Activated CD4-positive, alpha-beta T cell treated with anti-CD3 and anti-CD28 coated beads, Interleukin-2, amount 10 ng/mL, durations not matched to agents 7 days and 5 days (primary cell): ENCODE measurements at places on chromosomes 3 and 15.

GRCh38 chr15:73482166-73482565 is 39.2 kb downstream of the REC114 start:
- DNase-seq, result no peak

DNA sequence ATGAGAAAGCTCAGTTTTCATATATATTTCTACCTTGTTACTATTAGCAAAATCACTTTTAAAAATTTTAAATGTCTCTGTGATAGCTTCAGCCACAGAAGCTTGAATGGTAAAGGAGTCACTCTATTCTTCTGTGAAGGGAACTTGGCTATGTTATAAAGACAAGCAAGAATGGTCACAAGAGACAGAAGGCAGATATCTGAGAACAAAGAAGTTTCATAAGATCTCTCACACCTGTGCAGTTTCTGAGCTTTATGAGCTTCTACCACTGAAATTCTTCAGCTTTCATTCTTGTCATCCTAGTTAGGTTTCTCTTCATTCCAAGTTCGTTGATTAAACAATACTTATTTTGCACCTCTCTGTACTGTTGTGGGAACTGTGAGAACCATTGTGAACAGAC is 853.4 kb downstream of the IGSF11 start:
- DNase-seq, result no peak

DNA sequence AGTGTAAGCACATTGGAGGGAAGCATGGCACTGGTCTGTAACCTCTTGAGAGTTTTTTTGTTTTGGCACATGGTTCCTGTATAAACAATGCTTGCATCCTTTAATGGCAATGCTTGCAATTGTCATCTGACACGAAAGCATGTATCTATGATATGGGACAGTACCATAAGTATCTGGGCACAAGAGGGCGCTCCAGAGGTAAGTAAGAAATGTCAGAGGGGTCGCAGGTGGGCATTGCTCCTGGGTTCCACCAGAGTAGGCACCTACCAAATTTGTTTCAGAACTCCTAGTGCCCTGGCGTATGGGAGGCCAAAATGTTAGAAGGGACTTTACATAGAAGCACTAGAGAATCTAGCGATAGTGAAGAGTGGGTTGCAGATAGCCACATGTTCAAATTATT is 58.7 kb upstream of the BCHE start:
- DNase-seq, result no peak

DNA sequence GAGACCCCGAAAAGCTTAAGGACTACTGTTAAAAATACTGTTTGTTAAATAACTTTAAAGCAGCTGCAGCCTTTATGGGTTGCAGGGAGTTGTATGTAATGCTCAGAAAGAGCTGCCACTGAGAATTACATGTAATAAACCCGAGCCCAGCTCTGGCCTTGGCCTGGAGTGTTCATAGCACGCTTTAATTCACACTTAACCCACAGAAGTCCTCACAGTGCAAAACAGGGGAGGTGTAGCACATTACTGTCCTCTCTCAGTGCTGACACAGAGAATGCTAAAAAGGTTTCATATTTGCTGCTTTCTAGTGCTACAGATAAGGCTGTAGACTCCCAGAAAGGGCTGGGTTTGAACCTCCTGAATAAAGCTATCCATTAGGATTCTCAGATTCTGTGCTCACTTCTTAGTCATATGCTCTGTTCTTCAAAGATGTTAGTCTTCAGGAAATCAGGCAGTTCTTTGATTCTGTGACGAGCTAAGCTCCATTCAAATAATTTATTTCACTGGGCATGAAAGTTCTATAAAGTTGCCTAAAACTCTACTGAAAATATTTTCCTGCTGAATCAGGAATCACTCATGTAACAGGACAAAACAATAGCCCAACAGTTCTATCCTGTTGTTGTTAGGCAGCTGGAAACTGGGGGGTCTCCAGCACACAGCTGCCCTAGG is 108.0 kb downstream of the SENP2 start:
- DNase-seq, result no peak

DNA sequence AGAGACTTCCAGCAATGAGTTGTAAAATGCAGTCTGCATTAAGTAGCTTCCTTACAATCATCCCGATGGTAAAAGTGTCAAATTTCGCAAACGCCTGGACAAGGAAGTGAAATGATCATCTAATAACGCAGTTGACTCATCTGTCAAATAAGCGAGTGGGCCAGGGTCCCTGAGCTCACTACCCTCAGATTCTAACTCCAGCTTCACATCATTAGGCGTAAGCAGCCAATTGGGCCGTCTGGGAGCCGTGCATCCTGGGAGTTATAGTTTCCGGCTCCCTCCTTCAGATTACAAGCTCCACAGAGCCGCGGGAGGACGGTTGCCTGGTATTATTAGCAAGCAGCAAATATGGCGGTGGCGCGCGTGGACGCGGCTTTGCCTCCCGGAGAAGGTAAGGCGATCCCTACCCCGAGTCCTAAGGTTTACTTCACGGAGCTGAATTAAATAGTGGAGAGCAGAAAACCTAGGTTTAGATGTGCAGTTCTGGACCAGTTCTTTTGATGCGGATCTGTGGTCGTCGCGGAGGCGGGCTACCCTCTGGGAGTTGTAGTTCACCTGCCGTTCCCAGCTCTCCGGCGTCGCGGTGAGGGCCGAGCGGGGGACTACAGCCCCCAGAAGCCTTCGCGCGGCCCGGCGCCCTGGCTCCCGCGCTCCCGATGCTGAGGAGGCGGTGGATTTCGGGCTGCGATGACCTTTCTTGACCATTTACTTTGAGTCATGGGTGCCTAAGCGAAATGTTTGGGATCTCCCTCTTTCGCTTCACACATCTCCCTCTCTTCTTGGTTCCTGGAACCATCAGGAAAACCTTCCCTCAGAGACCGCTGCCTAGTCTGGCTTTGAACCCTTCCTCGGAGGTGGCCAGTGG is at the start of gene CEP97:
TSS of gene CEP97 (plus strand) at position 286 of the 865 bp plus-strand sequence. CDS start at position 349, 63 bp downstream.
- peak; percentile 91 for DNase-seq

- DNase-seq, result no peak
Observed at GRCh38 chr3:100245136-100245535, 15.7 kb upstream of the TBC1D23 start.

- DNase-seq, result peak; percentile 56
Observed at GRCh38 chr15:62066663-62067447, at the start of gene C2CD4A. C2CD4A (plus strand) TSS chr15:62066977; CDS start chr15:62067614, 637 bp downstream.

GRCh38 chr3:72270072-72270681 is 485.2 kb upstream of the PROK2 start:
- no peak for DNase-seq

- no peak for DNase-seq
Observed at GRCh38 chr3:47984075-47984728, 32.0 kb downstream of the MAP4 start.

GRCh38 chr3:55792742-55793141 is 305.6 kb upstream of the WNT5A start:
- no peak for DNase-seq

- no peak for DNase-seq
Observed at GRCh38 chr3:61862614-61863289, 301.4 kb downstream of the PTPRG start.

GRCh38 chr15:71125831-71126450 is 10.7 kb downstream of the THSD4 start:
- no peak for DNase-seq

GRCh38 chr15:71682001-71682400 is 128.4 kb upstream of the NR2E3 start:
- DNase-seq, result no peak

- DNase-seq, result no peak
Observed at GRCh38 chr3:159619341-159619885, 369.2 kb upstream of the IL12A start.

- no peak for DNase-seq
Observed at GRCh38 chr3:46030626-46031025, 3.3 kb upstream of the XCR1 start.

DNA sequence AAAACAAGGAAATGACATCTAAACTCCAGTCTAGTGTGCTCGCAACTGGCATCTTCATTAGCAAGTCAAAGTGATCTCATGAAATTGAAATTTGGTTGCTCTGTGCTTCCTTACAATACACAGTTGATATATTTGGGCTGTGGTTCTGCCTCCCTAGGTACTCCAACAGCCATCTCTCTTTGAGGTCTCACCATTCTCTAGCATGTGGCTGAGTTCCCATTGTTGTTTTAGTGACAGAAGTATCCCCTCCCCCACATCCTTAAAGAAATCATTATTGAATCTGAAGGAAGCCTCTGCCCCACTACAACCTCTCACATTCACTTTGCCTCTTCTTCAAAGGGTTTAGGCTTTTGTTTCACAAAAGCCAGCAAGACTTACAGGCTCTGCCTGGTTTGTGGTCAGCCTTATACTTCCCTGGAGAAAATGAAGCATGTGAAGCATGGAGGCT is 516.5 kb downstream of the NLGN1 start:
- no peak for DNase-seq

- no peak for DNase-seq
Observed at GRCh38 chr3:43796041-43796596, 105.4 kb downstream of the ABHD5 start.

DNA sequence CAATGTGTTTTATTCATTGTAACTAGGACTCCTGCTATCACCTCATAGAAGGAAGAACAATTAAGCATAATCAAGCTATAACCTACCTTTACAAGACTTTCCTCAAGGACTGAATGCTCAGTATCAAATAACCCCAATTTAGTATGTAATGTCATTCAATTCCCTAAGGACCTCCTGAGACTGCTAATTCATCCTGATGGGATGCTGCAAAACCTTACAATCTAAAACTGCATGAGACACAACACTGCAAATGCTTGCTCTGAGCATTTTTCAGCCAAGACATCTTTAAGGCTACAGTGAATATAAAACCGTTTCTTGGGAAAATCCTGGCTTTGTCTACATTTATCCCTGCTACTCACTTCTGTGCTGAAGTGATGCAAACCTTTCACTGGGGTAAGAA is 69.9 kb downstream of the RYK start:
- DNase-seq, result no peak

DNA sequence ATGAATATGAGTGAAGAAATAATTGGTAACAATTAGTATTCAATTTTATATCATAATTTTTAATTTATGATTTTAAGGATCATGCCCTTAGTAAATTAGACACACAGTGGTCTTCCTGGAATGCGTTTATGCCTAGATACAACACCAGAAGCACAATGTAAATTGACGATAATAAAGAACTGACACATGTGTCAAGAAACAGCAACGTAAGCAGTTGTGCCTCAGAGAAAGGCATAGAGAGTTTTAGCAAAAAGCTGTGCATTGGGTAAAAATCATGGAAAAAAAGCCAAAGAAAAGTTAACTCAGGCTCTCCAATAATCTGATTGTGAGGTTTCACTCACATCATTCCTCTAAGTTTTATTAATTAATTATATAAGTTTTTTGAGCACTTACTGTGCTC is 37.0 kb upstream of the CNTN6 start:
- DNase-seq, result no peak

DNA sequence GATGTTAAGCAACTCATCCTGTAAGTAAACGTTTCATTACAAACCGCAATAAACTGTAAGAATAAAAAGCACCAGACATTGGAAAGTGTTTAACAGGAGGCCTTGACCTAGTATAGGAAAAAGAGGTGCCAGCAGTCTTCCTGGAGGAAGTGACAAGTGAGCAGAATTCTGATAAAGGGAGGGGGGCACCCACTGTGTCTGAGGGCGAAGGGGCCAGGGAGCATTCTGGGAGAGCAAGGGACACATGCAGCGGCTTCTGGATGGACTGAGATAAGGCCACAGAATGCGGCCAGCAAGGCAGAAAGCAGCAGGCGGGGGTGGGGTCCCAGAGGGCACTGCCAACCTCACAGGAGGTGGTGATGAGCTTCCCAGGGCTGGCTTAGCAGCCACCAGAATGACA is 80.2 kb downstream of the MTHFS start:
- DNase-seq, result no peak

GRCh38 chr15:62940755-62941361 is 101.7 kb upstream of the TPM1 start:
- DNase-seq, result no peak

GRCh38 chr15:86915811-86916331 is 836.2 kb downstream of the AGBL1 start:
- DNase-seq, result no peak

- peak; percentile 77 for DNase-seq
Observed at GRCh38 chr3:106176734-106177133, 307.9 kb upstream of the CBLB start.

DNA sequence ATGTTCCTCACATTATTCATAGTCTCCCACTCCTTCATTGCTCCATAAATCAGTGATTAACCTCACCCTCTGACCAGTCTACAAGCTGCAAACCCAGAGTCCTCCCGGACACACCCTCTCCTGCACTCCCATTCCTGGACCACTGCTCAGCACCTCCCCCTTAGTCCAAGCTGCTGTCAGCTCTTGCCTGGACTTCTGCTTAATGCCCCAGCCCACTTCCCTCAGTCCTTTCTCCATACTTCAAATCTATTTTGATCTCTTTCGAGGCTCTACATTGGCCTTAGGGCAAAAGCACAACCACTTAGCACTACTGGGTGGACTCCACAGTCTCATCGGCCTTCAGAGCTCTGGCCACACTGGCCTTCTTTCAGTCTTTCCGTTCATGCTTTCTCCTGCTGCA is 79.4 kb upstream of the FAM98B start:
- no peak for DNase-seq

DNA sequence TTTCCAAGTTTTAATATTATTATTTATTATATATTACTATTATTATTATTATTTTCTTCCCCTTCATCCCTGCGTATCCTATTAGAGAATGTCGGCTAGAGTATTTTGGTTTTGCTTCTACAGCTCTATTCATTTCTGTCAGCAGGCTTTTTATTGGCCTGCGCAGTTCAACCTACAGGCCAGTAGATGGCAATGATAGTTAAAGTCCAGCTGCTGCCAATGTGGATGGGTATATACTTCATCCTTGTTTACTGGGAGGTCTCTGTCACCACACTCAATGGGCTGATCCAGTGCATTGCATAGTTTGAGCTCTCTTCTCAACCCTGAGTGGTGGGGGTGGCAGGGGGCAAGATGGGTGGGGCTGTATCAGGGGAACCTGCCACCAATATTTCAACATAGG is 799.8 kb downstream of the NSUN3 start:
- no peak for DNase-seq

DNA sequence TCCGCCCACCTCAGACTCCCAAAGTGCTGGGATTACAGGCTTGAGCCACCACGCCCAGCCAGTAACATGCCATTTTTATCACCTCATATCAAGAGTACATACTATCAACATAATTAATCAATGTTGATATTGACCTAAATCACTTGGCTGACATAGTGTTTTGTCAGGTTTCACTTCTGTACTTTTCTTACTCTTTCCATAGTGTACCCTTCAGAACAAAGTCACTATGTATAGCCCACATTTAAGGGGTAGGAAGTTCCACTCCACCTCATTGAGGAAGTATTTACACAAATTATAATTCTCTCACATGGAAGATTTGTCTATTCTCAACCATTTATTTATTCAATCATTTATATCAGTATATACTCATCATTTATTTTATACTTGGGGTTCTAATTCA is 145.2 kb downstream of the STAG1 start:
- DNase-seq, result no peak

GRCh38 chr3:133478624-133479023 is 78.8 kb downstream of the BFSP2 start:
- DNase-seq, result no peak

GRCh38 chr3:156160647-156161046 is 40.3 kb downstream of the KCNAB1 start:
- DNase-seq, result peak; percentile 11

- no peak for DNase-seq
Observed at GRCh38 chr3:188948997-188949389, 222.8 kb upstream of the TPRG1 start.

- no peak for DNase-seq
Observed at GRCh38 chr3:189734061-189734460, 102.9 kb downstream of the TP63 start.
